ENCODE measurements at places on chromosomes 3 and 15.

DNA sequence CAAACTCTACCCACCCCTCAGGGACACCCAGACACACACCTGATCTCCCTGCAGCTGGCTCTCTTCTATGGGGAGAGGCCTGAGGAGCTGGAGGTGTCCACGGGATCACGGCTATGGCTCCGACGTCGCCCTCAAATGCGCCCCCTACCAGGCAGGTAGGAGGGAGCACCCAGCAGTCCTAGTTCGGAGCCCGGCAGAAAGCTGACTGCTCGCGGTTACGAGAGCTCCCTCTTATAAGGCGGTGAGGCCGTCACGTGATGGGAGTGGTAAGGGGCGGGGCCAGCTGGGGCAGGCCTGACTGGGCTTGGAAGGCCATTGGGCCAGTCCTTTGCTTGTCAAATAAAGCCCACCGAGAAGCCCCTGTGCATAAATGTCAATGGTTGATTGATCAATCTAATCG is at the start of gene PRR20G:
Gene PRR20G (minus strand): TSS at position 207 of the 400 bp plus-strand sequence. CDS start 681 bp downstream, outside the sequence.
- DNase-seq: no peak

DNA sequence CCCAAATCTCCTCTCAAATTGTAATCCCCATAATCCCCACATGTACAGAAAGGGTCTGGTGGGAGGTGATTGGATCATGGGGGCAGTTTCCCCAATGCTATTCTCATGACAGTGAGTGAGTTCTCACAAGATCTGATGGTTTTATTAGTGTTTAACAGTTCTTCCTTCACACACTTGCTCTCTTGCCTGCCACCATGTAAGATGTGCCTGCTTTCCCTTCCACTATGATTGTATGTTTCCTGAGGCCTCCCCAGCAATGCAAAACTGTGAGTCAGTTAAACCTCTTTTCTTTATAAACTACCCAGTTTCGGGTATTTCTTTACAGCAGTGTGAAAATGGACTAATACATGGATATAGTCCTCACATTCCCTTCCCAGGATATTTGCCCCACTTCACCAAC is 126.7 kb upstream of the SPATA12 start:
- no peak for DNase-seq

- no peak for DNase-seq
These were observed 140.5 kb upstream of the TBL1XR1 start for GRCh38 chr3:177337541-177338331.

- no peak for DNase-seq
These were observed 155.5 kb downstream of the FNDC3B start for GRCh38 chr3:172194702-172195406.

- no peak for DNase-seq
These were observed 118.9 kb upstream of the EOMES start for GRCh38 chr3:27840807-27841594.

DNA sequence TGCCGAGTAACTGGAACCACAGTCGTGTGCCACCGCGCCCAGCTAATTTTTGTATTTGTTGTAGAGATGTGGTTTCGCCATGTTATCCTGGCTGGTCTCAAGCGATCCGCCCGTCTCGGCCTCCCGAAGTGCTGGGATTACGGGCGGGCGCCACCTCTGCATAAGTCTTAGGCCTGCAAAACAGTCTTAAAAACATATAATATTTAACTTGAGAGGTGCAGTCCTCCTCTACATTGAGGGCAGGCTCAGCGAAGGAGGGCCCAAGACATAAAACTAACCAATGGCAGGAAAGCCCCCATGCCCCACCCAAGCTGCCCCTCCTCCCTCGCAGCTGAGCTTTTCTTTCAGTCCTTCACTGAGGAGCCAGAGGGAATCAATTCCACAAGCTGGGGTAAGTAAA is at the start of gene SLC28A2:
Gene SLC28A2 (plus strand): TSS at position 347 of the 400 bp plus-strand sequence. CDS start 982 bp downstream, outside the sequence.
- DNase-seq: no peak

Measured in stimulated activated CD4-positive, alpha-beta T cell treated with anti-CD3 and anti-CD28 coated beads, Interleukin-1b, Interleukin-23, amount 100 ng/mL, for 1 hour (primary cell).